Daoy (cell line): ENCODE measurements at places on chromosomes 6 and 20. TPM values are rescaled to one million over a fixed set of nuclear protein-coding genes. Genes with fewer than 3 reads are reported as not detected.

Gene MYLK4
- total RNA-seq: 0.34 and 0.39 TPM in 2 replicates

- DNase-seq: no peak
Observed at GRCh38 chr20:2293486-2293885, 2.3 kb upstream of the TGM3 start.

GRCh38 chr6:112145080-112145573 lies 57.7 kb downstream of the FAM229B start:
- DNase-seq: no peak

GRCh38 chr20:588476-588875 lies 21.6 kb downstream of the TCF15 start:
- no peak for DNase-seq

- no peak for DNase-seq
Observed at GRCh38 chr6:73081955-73082354, 143.3 kb downstream of the KHDC1L start.

GRCh38 chr6:124131259-124131658 lies 327.6 kb downstream of the NKAIN2 start:
- no peak for DNase-seq
